ENCODE measurements at places on chromosomes 4 and X.

DNA sequence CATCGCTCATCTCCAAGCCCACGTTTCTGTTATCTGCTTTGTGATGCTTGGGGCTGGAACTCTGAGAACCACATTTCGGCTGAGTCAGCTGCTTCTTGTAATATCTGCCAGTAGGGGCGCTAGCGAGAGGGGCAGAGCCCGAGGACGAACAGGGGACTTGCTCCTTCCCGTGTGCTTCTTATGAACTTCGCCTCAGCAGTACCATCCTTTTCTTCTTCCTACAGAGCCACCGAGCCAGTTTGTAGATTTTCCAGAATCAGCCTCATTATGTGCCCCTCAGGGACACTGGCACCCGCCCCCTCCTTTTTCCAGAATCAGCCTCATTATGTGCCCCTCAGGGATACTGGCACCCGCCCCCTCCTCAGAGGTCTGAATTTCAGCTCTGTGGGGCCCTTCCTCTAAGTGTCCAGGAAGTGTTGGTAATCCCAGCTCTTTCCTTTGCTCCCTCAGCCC lies 441.7 kb upstream of the RASGEF1B start:
- peak; percentile 53 for DNase-seq

GRCh38 chr4:41579043-41579442 lies 41.1 kb downstream of the LIMCH1 start:
- DNase-seq = no peak

- no peak for DNase-seq
Observed at GRCh38 chr4:55868581-55869090, 15.2 kb downstream of the EXOC1 start.

DNA sequence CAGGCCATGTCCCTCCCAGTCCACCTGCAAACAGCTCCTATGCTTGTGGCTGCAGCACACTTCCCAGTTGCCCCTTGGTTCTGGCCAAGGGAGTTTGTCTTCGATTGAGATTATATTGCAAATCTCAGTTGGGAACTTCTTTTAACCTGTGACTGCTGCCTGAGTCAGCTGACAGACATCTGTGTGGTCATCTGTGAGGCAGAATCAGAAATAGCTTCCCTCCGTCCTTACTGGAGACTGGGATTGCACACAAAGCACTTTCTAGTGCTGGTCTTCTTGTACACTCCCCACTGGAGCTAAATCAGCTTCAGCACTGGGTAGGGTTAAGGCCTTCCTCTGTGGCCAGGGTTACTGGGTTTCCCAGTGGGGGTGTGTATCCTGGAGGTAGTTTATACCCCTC lies 34.3 kb downstream of the ZNF330 start:
- DNase-seq = no peak

GRCh38 chr4:167421201-167421600 lies 186.9 kb upstream of the SPOCK3 start:
- DNase-seq = no peak

GRCh38 chr4:176760471-176760870 lies 32.3 kb downstream of the VEGFC start:
- DNase-seq = no peak

DNA sequence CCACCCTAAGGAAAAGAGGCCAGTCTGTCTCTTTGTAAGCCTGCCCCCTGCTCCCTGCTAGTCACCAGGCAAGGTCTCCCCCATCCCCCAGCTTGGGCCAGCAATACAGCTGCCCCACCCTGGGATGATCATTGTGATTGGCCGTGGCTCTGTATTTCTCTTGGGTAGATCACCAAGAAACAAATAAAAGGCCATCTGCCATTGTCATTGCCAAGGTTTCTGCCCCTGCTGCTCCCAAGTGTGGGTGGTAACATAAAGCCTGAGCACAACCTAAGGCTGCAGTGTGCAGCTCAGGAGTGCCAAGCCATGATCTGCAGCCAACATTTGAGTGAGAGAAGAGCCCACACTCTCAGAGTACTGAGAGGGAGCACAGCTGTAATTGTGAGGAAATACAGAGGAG lies 241.0 kb upstream of the POF1B start:
- DNase-seq = no peak

DNA sequence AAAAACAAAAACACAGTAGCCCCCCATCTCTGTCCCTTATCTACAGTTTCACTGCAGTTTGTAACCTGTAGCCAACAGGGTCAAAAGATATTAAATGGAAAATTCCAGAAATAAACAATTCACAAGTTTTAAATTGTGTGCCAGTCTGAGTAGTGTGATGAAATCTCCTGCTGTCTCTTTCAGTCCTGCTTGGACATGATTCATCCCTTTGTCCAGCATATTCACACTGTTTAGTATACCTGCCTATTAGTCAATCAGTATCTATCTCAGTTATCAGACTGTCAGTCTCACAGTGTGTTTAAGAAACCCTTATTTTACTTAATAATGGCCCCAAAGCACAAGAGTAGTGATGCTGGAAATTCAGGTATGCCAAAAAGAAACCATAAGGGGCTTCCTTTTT lies 21.9 kb downstream of the CNOT6L start:
- DNase-seq = no peak

DNA sequence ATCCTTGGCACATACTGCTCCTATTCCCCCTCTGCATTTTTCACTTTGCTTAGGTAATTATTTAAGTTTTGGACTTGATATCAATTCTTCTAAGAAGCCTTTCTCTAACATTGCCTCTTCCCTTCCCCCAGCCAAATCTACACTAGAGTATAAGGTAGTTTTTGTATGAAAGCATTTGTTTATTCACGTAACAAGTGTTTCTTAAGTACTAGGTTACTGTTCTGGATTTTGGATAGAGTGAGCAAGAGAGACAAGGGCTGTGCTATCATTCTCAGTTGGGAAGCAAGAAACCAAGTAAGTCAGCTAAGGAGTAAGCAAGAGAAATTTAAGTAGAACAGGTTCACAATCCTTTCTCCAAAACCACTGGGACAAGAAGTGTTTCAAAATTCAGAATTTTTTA lies 55.9 kb upstream of the HHIP start:
- no peak for DNase-seq

- DNase-seq = no peak
Observed at GRCh38 chr4:7344636-7345155, 90.0 kb downstream of the PSAPL1 start.

DNA sequence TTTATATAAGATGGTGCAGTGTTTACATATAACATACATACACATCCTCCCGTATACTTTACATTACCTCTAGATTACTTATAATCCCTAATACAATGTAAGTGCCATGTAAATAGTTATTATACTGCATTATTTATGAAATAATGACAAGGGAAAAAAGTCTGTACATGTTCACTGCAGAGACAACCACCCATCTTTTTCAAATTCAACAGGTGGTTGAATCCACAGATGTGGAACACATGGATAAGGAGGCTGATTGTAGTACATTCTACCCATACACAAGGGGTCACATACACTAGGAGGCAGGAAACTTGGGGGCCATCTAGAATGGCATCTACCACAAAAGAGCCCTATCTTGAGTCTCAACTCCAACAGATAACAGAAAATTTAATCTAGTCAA lies 3.4 kb upstream of the IDS start:
- DNase-seq = no peak

- DNase-seq = no peak
Observed at GRCh38 chr4:6309777-6310176, 40.1 kb downstream of the WFS1 start.

GRCh38 chrX:42021058-42021457 lies 97.7 kb upstream of the CASK start:
- no peak for DNase-seq

- no peak for DNase-seq
Observed at GRCh38 chr4:107572281-107572680, 147.8 kb downstream of the PAPSS1 start.

DNA sequence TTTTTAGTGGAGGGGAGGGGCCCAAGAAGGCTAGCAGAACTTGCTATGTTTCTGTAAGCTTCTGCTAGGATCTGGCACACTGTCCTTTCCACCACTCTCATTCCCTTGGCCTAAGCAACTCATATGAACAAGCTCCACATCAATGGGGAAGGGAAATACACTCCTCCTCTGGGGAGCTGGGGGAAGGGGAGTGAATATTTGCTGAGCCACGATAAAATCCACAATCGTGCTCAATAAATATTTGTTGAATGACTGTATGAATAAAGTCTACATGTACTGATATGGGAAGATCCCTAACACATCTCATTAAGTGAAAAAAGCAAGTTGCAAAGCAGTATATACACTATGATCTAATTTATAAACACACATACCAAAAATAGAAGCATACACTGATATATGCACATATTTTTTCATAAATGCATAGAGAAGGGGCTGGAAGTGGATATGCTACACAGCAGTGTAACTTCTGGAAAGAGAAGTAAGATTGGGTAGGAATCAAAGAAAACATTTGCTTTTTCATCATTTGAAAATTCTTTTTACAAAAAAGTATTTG lies 95.8 kb upstream of the EFHC2 start:
- no peak for DNase-seq

- no peak for DNase-seq
Observed at GRCh38 chrX:70313503-70313902, 23.6 kb downstream of the KIF4A start.

DNA sequence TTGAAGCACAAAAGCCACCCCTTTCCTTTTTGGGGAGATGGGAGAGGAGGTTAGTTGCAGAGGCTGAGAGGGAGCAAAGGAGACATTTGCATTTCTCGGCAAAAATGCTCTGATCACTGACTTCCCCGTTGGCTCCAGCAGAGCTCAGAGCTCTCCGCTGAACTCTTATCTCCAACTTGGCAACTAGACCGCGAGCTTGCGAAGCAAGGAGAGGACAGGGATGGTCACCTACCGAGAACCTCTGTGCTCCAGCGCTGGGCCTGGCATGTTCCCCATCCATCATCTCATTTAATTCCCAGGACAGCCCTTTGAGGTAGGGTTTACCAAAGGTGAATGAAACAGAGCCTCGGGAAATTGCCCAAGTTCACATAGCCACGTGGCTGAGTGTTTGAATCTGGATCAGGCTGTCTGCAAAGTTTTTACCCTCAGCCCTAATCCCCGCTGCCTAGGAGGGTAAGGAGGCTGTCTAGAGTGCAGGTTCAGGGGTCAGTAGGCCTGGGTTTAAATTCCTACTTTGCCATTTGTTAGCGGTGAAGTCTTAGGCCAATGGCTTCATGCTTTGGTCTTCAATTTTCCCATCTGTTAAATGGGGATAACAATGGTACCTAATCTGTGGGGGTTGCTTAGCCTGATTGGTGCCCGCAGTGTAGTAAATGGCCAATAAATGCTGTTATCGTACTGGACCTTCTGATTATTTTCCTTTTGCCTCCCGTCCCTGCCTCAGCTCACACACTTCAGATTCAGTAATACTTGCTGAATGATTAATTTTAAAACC lies 3.8 kb upstream of the CITED1 start:
- DNase-seq = no peak

GRCh38 chr4:73080789-73081188 lies 11.3 kb upstream of the COX18 start:
- no peak for DNase-seq

- no peak for DNase-seq
Observed at GRCh38 chr4:26685250-26685649, 101.4 kb downstream of the TBC1D19 start.

- DNase-seq = peak; percentile 54
Observed at GRCh38 chr4:139984471-139984870, 169.5 kb downstream of the MAML3 start.

DNA sequence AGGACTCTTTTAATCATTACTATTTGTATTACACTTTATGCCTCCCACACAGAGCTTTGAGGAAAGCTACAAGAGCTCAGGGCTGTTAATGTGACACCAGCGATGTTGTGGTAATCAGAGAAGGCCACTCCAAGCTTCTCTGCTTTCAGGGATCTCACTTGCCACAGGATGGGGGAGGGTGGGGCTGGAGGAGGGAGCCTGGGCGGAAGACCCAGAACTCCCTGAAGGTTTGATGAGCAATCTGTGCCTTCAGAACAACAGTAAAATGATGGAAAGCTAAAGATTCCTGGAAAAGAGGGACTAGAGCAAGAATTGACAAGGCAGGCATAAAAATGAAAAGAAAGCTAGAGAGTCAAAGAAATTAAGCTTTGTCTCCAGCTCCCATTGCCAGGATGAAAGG lies 75.6 kb downstream of the MAML3 start:
- no peak for DNase-seq

DNA sequence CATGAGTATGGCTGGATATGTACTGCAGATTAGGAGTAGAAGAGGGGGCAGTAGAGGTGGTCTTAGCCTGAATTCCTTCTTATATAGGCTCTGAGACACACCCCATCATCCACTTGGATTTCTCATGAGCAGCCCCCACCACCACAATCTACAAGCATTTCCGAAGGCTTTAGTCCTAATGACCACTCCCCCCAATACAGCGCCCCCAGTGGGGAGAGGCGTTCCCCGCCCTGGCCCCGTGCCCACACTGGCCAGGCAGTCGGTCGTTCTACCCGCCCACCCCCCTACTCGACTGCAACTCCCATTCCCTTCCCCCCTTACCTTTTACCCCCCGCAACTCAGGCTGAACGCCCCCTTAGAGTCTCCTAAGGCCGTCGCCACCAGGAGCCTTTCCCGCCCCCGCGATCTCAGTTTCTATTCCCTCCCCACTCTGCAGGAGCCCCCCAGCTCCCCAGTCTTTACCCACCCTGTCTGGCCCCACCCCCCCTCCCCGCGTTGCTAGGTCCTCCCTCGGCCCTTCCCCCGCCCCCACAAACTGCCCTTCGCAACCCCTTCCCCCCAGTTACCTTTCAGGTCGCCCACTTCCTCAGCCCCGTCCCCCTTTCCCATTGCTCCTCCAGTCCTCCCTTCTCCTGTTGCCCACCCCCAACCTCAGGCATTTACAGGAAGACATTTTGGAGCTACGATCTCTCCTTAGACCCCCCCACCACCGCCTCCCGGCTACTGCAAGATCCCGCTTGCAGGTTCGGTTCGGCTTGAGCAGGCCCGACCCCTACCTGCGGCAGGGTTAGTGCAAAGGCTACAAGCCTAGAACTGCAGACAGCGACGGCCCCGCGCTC lies 468 bp downstream of the ZMYM3 start:
- DNase-seq = no peak

- DNase-seq = no peak
Observed at GRCh38 chr4:54976682-54977081, 148.7 kb downstream of the KDR start.

GRCh38 chrX:28848707-28849106 lies 261.5 kb downstream of the IL1RAPL1 start:
- no peak for DNase-seq

DNA sequence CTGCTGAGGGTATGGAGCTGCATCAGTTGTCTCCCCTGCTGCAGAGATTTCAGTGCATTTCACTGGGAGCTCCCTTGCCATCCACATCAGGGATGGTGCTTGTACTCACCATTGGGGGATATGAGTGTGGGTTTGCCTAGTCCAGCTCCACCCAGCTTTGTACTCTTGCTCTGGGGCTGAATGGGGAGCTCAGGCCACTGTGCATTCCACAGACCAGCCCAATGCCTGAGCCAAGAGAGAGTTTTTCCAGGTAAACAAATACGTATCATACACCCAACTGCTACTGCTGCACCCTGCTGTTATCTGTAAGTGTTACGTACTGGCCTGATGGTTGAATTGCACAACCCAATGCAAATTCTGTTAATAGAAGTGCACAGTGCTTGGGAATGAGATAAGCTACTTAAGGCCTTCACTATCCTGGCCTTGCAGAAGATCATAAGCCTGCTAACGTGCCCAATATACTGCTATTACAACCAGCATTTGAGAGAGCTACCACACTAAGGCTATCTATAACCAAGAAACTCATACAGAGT lies 205.0 kb upstream of the DMD start:
- no peak for DNase-seq
